ENCODE measurements at places on chromosomes 6 and 20.

DNA sequence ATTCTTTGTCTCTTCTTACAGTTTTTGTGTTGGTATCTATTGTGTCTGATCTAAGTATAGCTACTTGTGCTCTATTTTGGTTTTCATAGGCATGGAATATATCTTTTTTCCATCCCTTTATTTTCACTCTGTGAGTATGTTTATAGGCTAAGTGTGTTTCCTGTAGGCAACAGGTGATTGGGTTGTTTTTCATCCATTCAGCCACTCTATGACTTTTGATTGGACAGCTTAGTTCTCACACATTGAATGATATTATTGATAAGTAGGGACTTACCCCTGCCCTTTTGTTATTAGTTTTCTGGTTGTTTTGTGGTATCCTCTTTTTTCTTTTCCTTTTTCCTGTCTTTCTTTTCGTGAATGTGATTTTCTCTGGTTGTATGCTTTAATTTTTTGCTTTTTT is 67.9 kb downstream of the MLIP start:
- DNase-seq = no peak

GRCh38 chr20:14336686-14337085 is 726 bp downstream of the FLRT3 start:
- no peak for DNase-seq

DNA sequence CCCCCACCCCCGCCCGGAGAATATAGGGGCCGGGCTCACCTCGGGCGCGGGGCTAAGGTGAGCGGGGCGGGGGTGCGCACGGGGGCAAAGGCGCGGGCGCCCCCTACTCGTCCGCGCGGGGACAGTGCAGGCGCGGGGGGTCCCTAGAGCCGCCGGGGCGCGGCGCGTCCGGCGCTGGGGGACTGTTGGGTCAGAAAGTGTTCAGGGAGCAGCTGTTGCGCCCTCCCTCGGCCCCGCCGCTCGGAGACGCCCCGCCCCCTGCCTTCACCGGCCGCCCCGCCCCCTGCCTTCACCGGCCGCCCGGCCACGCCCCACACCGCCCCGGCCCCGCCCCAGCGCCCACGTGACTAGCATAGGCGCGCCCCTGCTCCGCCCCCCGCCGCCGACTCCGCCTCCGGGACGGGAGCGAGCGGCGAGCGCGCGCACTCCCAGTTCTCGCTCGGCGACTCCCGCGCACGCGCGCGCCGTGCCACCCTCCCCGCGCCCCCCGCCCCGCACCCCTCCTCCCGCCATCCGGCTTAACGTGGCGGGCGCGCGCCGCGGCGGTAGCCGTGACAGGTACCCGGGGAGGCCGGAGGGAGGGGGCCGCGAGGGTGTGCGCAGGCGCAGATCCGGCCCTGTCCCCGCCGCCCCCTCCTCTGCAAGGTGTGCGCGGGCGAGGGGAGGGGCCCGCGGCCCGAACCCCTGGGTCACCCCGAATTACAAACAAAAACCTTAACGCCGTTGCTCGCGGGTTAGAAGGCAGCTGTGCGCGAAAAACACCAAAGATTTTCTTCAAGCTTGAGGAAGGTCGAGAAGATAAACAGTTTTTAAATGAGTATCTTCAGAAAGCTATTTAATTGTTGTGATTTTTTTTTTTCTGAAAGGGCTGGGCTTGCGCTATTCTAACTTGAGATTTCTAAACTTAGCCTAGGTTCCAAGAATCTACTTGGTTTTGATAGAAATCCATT is 704 bp upstream of the ZNF217 start:
- DNase-seq = peak; percentile 99

- no peak for DNase-seq
Observed at GRCh38 chr6:33421344-33421643, 1.4 kb downstream of the SYNGAP1 start.

GRCh38 chr20:16257021-16257420 is 316.2 kb downstream of the KIF16B start:
- DNase-seq = no peak

DNA sequence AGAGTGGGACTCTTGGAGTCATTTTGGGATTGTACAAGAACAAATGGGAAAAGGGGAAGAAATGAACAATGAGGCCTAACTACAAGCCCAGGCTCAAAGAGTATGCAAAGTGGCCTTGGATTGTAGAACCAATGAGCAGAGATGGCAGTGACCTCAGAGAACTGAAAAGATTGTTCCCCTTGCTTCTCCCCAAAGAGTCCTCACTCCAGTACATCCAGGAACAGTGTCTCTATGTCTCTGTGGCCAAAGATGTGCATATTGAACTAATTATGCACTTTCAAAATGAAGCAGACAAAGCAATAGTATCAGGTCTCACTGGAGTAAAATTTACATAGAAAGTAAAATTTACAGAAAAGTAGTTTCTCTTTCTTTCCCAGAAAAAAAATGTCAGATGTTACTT is 81.0 kb downstream of the SMLR1 start:
- no peak for DNase-seq

GRCh38 chr6:105380634-105381033 is 22.2 kb downstream of the PREP start:
- DNase-seq = no peak

GRCh38 chr6:37536491-37537190 is 36.9 kb upstream of the CCDC167 start:
- DNase-seq = no peak

DNA sequence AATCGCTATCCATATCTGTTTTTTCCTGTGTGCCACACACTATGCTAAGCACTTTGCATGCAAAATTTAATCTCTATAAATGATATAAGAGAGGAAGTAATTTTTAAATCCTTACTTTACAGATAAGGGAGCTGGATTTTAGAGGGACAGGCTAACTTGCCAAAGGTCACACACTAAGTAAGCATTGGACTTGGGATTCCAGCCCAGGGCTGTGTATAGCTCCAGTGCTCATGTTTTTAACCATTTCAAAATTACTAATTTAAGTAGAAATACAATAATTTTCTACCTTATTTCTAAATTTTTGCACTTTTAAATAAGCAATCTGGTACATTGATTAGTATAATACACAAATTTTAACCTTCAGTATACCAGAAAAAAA is 144.6 kb downstream of the UST start:
- DNase-seq = no peak

DNA sequence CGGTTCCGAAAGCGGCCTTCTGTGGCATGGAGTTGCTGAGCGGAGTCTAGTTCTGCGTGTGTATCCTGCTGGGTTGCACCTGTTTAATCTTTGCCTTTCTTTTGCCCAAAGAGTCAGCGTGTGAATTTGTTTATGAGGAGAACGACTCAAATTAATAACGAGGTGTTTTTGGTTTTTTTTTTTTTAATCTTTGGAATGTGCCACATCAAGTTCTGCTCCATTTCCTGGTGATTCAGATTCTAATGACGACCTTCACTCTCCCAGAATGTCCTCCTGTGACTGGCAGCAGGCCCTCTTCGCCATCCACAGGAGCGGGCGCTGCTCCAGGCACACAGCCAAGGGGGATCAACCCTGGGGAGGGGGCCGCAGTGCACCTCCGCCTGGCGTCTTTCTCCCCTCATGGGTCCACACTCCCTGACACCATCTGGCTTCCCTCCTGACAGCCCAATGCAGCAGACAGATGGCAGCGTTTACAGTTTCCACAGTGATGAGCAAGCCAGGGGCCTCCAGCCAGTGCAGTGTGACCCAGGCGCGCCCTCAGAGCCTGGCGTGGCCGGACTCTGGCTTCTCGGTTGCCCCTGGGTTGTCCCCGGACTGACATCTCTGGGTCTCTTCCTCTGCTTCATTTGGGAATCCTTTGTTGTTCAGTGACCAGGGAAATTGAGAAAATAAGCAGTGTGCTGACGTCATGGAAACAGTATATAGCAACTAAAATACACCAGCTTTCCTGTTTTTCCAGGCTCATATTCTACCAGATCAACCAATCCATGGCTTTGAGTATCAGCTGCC is 27.5 kb upstream of the AFDN start:
- no peak for DNase-seq

GRCh38 chr20:14879020-14879697 is 541.7 kb upstream of the FLRT3 start:
- DNase-seq = no peak

- DNase-seq = no peak
Observed at GRCh38 chr6:162638931-162639574, 88.5 kb downstream of the PRKN start.

- DNase-seq = no peak
Observed at GRCh38 chr6:168388641-168389633, 52.0 kb upstream of the SMOC2 start.

GRCh38 chr6:170165085-170165470 is 125.8 kb downstream of the DLL1 start:
- no peak for DNase-seq

- DNase-seq = no peak
Observed at GRCh38 chr6:34004706-34005105, 141.2 kb downstream of the GRM4 start.
